ENCODE measurements at places on chromosomes 7 and 10.

DNA sequence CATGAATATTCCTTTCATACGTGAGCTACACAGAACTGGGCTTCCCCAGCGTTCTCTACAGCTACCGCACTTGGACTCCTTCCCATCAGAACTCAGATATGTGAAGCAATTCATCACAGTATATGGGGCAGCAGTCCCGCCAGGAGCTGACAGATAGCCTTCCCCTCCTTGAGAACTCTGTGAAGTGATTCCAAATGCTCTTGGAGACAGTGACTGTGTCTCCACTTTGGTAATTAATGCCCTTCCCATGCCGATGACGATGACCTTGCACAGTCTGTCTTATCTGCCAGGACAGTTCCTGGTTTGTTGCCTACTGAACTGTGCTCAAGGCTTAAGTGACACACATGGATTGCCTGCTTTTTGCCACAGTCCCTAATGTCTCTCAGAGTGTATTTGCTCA is 75.0 kb upstream of the AFAP1L2 start:
- no peak for DNase-seq

- no peak for DNase-seq
Measured at GRCh38 chr10:62045765-62046521, 144.4 kb downstream of the ARID5B start.

DNA sequence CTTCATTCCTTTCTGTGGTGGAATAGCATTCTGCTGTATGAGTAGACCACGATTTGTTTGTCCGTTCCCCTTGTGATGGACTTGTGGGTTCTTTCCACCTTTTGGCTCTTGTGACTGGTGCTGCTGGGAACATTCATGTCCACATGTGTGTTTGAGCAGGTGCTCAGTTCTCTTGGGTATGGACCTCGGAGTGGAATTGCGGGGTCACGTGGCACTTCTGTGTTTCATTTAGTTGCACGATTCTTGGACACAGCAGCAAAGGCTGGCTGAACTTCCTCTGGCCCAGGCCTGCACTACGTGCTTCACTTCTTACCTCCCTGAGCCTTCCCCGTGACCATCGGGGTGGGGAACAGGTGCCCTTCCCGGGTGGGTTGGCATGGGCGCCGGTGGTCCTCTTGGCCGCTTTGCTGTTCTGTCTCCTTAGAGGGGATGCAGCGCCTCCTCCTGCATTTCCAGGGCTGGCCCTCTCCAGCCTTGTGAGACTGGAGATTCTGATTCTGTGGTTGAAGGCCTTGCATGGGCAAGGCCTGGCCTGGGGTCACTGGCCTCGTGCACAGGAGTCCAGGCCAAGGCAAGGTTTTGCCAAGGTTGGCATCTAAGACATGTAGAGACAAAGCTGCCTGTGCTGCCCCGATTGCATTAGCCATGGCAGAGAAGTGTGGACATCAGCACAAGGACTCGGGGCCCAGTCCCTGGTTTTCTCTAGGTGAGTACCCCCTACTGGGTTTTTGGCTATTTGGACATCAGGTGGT is 25.1 kb downstream of the DOCK1 start:
- no peak for DNase-seq

- DNase-seq: no peak
Measured at GRCh38 chr7:14900051-14900450, 2.5 kb downstream of the DGKB start.

GRCh38 chr10:61223576-61223975 is 229.6 kb downstream of the TMEM26 start:
- no peak for DNase-seq

- DNase-seq: no peak
Measured at GRCh38 chr10:92915892-92916291, 67.6 kb downstream of the EXOC6 start.

- DNase-seq: no peak
Measured at GRCh38 chr7:123401295-123401694, 133.1 kb downstream of the IQUB start.

- no peak for DNase-seq
Measured at GRCh38 chr10:4590807-4591206, 235.2 kb upstream of the AKR1E2 start.

All from NCI-H510A treated with DMSO at 0.1 percent for 48 hours (cell line).